ENCODE measurements at places on chromosomes 1 and 21.

GRCh38 chr1:7339953-7340352 is 431.1 kb upstream of the VAMP3 start:
- no peak for DNase-seq

- DNase-seq = no peak
These were observed 142.2 kb downstream of the PAPPA2 start for GRCh38 chr1:176605176-176605575.

DNA sequence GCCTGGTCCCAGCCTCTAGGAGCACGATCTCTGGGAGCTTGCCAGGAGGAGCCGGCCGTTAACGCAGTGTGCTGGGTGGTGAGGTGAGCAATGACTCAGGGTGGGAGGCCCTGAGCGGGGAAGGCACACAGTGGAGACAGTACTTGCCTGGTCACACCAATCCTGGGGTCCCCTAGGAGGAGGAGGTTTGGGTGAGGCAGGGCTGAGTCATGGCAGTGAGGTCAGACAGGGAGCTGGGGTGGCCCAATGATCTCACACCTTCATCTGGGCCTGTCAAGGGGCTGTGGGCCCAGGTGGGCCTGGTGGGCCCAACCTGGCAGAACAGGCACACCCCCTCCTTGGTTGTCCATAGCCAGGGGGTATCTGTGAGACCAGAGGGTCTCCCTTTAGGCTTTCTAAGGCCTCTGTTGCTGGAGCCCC is 8.6 kb upstream of the EDN2 start:
- DNase-seq = no peak

DNA sequence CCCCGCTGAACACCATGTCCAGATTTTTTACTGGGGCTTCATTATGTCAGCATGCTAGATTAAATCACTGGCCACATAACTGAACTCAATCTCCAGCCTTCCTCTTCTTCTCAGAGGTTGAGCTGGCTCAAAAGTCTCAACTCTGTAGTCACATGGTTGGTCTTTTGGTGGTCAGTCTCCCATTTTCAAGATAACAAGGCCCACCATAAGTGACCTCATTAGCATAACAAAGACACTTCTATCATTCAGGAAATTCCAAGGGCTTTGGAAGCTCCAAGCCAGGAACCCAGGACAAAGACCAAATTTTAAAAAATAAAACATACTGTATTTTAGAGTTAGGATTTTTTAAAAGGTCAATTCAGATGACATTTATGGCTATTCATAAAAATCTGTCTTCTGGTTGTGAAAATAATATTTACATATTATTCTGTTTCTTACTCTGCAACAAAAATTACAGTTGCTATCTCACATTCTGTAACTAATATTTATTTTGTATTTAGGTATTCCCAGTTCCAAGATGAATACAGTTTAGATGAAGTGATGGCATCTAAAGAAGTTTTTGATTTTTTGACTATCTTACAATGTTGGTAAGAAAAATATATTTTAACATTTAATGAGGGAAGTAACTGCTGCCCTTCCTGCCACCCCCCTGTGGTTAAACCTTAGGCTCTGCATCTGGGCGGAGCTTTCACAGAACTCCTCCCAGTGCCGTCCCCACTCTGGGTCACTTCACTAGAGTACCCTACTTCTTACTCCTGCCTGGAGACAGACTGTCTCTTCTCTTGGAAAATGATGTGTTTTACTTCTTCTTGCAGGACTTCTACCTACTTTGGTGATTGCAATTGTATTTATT is 49.3 kb downstream of the SCP2 start:
- no peak for DNase-seq

- no peak for DNase-seq
These were observed 4.5 kb downstream of the WNT2B start for GRCh38 chr1:112513112-112513870.

- DNase-seq = no peak
These were observed 22.1 kb upstream of the SPATC1L start for GRCh38 chr21:46206163-46207005.

- no peak for DNase-seq
These were observed 5.2 kb upstream of the HSD3B2 start for GRCh38 chr1:119409731-119410130.

- no peak for DNase-seq
These were observed 10.1 kb downstream of the JAM2 start for GRCh38 chr21:25649146-25649545.

DNA sequence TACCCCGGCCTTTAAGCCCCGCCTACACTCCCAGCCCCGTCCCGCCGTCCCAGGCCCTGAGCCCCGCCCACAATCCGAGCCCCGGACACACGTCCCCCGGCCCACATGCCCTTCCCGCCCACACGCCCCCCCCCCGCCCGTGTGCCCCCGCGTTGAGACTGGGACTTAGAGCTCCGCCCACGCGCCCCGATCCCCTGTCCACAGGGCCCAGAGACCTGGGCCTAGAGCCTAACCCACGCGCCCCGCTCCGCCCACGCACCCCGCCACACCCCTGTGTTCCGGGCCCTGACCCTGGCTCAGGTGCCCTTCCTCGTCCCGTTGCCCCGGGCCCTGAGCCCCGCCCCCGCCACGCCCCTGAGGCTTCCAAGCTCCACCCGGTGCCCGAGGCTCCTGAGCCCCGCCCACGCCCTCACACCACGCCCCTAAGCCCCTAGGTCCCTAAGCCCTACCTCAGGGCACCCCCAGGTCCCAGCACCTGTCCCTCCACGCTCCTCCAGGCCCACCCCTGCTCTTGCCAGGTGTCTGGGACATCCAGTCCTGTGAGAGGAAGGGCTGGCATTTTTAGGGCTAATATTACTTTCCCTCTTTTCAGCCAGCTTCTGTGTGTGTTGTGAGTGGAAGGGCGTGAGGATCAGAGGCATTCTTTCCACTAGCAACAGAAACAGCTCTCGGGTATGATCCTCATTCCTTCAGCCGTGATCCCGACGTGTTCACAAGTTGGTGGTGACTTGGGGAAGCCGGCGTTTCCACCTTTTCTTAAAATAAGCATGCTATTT is 552 bp upstream of the GPR157 start:
- peak; percentile 82 for DNase-seq

- no peak for DNase-seq
These were observed 54.9 kb upstream of the WNT2B start for GRCh38 chr1:112453876-112454275.

DNA sequence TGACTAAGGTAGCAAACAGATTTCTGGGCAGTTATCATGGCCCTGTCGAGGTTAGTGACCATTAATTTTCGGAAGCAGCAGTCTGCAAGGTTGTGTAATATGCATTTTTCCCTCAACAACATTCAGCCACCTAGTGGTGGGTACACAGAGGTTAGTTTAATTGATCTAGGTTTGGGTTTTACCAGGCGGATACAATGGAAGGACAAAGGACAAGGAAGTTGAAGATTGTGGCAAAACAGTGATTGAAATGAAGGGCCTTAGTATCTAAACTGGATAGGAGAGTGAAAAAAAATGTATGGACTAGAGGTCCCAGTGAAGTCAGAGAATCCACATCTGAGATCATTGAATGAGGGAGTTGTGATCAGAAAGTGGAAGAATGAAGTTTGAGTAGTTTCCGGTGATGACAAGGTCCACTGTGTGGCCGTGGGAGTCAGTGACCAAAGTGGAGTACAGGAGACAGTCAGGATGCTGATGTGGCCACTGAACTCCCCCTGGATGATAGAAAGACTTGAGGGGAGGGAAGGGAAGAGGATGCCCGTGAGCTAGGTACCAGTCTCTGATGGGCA is 2.8 kb downstream of the ARMH1 start:
- DNase-seq = no peak

GRCh38 chr1:183287191-183287675 is 101.2 kb downstream of the LAMC2 start:
- DNase-seq = no peak

- DNase-seq = no peak
These were observed 104.4 kb downstream of the UCHL5 start for GRCh38 chr1:192954705-192955265.

DNA sequence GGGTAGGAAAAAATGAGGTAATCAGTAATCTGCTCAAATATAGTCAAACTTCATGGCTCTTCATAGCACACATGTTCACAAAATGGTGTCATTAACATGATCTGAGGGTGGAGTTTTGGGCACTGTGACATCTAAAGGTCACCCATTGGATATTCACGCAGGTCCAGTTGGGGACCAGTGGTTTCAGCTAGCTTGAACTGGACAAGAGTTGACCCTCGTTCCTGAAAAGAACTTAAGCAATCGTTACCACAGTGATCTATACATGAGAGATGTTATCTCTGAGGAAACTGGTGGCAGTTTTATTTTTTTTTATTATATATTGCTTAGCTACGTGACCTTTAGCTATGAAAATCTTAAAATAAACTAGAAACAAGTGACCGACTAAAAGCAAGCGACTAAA is 3.0 kb upstream of the OR2C3 start:
- DNase-seq = no peak

DNA sequence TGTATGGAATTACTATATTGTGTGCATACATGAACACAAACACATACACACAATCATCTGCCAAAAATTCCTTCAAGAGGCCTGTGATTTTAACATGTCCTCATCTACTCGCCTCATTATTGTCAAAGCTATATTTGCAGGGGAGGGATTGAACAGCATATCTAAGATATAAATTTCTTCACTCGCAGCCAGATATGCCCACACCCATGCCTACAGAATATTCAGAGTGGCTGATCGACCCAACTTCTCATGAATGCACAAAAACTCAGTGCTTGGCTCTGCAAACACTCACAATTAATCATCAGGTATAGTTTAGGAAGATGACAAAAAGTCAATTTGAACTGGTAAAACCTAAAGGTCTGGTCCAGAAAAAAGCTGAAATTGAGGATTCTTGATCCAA is 25.1 kb upstream of the CCN1 start:
- no peak for DNase-seq

Measured in stimulated activated naive CD8-positive, alpha-beta T cell treated with anti-CD3 and anti-CD28 coated beads, Interleukin-15, amount 100 ng/mL, for 72 hours (primary cell).